ENCODE measurements at places on chromosomes 12 and 14.
A peak's percentile ranks its signal among the peaks of the same experiment; 100 is the strongest.

DNA sequence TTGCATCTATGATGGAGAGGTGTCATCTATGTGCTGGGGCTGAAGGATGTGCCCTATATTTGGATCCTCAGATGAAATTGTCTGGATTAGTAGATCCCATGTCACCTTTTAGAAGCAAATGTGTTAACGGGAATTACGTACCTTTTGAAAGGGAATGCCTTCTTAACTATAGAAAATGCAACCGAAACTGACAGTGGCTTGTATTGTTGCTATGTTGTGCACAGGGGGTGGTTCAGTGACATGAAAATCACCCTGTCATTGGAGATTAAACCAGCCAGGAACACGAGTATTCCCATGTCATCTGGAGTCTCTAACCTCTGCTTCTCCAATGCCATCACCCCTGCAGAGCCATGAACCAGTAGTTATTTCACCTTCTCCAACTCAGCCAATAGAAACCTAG, 110.2 kb downstream of the METTL25 start:
- DNase-seq, result no peak

GRCh38 chr12:91574975-91575374, 392.4 kb upstream of the DCN start:
- no peak for DNase-seq

- no peak for DNase-seq
Measured at GRCh38 chr14:22901799-22902198, 17.1 kb downstream of the RBM23 start.

GRCh38 chr12:115818973-115819372, 458.5 kb downstream of the MED13L start:
- no peak for DNase-seq

DNA sequence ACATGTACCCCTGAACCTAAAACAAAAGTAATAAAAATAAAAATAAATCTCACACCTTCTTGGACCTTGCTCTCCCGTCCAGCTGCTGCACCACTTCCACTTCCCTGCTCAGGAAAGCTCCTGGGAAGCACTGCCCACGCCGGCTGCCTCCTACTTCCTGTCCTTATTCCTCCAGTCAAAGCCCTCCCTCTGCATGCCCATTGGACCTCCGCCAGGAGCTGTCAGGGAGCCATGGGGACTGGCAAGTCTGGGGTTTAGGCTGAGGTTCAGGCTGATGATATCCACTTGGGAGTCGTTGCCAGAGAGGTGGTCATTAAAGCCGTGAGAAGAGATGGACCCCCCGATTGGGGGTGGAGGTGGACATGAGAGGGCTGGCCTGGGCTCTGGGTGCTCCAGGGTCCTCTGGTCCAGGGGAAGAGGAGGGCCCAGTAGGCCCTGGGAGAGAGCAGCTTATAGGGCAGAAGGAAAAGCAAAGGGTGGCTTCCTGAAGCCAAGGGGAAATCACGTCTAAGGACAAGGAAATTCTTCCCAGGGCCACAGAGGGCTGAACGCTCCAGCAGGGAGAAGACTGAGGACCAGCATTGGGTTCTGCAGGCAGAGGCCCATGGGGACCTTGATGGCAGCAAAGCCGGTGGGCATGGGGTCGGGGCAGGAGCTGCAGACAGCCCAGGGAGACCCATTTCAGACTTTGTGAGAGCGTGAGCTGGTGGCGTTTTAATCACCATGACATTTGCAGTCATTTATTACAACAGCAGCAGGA, 78.7 kb downstream of the FZD10 start:
- DNase-seq, result no peak

DNA sequence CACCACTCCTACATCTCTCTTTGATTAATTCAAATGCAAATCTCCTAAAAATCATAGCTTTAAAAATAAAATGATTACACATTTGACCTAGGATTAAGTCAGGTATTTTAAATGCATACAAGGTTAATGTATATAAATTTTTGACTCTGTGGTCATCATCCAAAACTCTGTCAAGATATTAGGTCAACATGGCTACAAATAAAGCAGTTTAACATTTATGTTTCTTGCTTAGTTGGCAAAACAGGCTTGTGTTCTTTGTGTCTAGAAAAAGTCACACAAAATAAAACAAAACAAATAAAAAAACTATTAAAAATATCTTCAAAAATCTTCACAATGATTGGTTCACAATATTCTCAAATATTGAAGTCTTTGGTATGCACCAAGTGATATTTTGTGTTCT, 473.2 kb downstream of the LRFN5 start:
- no peak for DNase-seq

DNA sequence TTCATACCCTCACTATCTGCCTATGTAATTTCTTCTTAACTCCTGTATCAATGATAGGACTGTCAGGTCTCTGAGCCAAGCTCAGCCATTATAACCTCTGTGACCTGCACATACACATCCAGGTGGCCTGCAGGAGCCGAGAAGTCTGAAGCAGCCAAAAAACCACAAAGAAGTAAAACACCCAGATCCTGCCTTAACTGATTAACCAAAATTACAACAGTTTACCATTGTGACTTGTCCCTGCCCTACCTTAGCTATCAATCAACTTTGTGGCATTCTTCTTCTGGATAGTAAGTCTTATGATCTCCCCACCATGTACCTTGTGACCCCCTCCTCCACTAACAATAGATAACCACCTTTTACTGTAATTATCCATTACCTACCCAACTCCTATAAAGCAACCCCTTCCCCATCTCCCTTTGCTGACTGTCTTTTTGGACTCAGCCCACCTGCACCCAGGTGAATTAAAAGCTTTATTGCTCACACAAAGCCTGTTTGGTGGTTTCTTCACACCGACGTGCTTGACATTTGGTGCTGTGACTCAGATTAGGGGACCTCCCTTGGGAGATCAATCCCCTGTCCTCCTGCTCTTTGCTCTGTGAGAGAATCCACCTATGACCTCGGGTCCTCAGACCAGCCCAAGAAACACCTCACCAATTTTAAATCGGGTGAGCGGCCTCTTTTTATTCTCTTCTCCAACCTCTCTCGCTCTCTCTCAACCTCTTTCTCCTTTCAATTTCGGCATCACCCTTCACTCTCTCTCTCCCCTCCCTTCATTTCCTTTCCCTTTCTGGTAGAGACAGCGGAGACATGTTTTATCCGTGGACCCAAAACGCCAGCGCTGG, 11.5 kb upstream of the LGMN start:
- DNase-seq, result peak; percentile 42

- DNase-seq, result no peak
Measured at GRCh38 chr14:59175404-59175803, 13.1 kb upstream of the DAAM1 start.

DNA sequence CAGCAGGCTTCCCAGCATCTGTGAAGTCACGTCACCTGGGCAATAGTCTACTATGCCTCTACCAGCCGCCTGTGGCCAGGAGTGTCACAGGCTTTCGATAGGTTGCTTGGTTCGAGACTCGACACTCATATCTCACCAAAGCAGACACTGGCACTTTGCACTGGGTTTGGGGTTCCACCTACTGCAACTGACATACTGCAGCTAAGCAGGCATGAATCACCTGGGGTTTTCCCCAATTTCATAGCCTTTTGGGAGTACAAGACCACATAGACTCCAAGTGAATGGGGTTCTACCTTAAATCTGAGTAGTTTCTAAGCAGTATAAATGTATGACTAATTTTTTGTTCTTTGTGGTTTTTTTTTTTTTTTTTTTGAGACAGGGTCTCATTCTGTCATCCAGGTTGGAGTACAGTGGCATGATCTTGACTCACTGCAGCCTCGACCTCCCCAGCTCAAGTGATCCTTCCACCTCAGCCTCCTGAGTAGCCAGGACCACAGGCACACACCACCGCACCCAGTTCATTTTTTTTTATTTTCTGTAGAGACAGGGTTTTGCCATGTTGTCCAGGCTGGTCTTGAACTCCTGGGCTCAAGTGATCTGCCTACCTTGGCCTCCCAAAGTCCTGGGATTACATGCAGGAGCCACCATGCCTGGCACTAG, 32.1 kb downstream of the DMAC2L start:
- DNase-seq, result peak; percentile 86

- no peak for DNase-seq
Measured at GRCh38 chr14:101201535-101202151, 298.1 kb upstream of the RTL1 start.

DNA sequence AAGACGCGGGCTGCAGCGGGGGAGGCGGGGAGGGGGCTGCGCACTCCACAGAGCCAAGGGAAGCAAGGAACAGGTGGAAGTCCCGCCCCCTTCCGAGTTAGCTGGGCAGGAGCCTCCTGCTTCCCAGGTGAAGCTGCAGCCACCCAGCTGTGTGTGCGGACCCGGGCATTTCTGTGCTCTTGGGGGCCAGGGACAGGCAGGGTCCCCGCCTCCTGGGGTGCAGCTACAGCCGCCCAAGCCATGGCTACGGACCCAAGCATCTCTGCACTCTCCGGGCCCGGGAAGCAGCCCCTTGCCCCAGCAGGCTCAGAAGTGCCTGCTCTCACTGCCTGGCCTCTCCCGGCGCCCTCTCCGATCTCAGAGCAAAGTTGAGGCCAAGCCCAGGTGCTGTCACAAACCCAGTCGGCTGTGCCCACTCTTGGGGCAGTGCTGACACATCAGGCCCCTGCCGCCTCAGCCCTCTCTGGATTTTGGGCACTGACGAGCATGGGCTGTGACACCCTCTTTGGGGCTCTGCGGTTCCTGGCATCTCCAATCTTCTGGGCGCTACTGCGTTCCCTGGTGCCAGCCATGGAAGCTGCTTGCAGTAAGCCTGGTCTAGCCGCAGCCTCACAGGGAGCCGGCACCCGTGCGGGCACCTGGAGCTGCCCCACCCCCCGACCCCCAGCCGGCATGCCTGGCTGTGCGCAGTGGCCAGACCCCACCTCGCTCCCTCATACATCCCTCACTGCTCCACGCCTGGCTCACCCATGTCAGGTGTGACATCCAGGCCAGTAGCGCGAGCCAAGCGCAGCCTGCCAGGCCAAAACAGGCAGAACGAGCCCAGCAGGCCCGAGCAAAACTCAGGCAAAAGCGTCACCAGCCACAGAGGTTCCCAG, 8.5 kb upstream of the MGAT4C start:
- no peak for DNase-seq

DNA sequence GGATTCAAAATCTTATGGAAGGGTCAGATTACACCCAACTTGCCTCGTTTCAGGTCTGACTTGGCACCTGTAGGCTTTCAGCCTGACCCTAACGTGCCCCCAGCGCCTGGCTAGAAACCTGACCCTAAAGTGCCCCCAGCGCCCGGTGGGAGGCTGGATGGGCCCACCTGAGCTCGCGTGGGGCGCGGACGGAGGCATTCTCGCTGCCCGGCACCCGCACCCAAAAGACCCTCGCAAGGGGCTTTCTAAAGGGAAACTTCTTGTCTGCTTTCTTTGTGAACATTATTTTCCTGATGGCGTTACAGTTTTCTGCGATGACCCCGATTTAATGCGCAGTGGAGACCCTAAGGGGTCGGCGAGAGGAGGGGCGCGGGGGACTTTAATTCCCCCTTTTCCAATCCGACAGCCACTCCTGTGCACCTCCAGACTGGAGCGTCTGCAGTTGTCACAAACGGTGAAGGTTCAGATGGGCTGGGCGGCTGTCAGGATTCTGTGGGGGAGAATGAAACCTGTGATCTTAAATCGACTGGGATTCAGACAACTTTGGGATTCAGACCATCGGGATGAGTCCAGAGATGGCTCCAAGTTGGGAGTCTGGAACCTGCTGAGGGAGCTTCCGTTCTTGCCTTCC, 751 bp upstream of the HRK start:
- no peak for DNase-seq

Measured in activated CD4-positive, alpha-beta T cell treated with anti-CD3 and anti-CD28 coated beads for 48 hours (primary cell).